Activated naive CD4-positive, alpha-beta T cell treated with Interleukin-2 at 50 U/mL for 16 hours (primary cell): ENCODE measurements at places on chromosomes 7 and 10.

DNA sequence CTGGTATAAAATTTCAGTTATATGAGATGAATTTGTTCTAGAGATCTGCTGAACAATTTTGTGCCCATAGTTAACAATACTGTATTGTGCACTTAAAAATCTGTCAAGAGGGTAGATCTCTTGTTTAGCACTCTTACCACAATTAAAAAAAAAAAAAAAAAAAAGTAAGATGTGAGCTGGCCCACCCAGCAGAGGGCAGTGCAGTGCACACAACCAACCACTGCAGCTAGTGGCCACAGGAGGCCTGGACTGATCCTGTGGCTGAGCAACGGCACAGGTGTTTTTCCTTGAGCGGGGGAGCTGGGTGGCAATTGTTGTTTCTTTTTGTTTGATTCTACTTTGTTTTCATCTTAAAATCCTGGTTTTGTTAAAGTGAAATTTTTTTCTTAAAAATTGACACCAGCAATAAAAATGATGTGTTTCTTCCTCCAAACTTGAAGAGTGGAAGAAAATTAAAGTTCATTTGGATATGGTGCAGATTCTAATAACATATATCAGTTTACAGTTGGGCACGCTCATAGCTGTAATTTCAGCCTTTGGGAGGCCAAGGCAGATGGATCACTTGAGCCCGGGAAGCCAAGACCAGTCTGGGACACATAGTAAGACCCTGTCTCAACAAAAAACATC lies 171.1 kb upstream of the TBX20 start:
- peak; percentile 57 for DNase-seq

- DNase-seq, result no peak
Measured at GRCh38 chr7:150323682-150324372, 482 bp upstream of the ACTR3C start.

DNA sequence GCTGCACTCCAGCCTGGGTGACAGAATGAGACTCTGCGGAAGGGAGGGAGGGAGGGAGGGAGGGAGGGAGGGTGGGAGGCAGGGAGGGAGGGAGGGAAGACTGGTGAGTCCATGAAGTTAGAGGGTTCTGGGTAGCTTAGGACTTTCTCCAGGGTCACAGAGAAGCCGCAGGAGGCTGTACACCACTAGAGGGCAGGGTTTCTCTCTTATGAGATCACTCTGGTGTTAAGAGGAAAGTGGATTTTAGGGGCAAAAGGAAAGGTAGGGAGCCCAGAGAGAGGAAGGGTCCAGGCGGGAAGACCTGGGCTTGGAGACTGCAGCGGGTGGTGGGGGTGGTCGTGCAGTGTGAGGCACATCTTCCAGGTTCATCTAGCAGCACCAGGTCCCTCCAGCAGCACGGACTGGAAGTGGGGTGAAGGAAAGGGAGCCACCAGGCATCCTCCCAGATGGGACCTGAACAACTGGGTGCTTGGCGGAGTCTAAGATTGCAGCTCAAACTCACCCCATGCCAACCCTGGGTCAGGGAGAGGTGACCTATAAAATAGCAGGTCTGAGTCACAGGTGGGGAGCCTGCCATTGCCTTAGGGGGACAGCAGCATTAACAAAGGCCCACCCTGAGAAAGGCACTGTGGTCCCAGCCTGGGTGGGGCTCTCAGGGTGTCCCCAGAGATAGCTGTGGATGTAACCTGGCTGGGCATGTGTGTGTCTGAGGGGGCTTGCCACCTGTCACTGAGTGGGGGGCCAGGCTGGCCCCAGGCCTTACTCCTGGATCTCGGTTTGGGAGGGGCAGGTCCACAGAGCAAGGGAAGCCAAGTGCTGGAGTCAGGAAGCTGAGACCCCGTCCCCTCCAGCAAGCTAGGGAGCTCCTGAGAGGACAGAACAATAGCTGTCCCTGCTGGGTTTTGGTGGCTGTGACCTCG lies 48.5 kb upstream of the SLC29A3 start:
- peak; percentile 7 for DNase-seq

GRCh38 chr10:103238506-103239252 lies 7.0 kb upstream of the RPEL1 start:
- DNase-seq, result no peak

- no peak for DNase-seq
Measured at GRCh38 chr7:157712666-157713235, 375.9 kb downstream of the DNAJB6 start.

DNA sequence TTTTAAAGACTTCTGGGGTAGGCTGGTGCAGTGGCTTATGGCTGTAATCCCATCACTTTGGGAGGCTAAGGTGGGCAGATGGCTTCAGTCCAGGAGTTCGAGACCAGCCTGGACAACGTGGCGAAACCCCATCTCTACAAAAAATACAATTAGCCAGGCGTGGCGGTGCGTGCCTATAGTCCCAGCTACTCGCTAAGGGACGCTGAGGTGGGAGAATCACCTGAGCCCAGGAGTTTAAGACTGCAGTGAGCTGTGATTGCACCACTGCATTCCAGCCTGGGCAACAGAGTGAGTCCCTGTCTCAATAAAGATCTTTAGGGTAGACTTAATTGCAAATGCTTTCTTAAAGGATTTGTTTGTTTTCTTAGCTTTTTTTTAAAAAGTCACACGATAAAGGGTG lies 29.3 kb downstream of the PTPN12 start:
- DNase-seq, result no peak

- DNase-seq, result no peak
Measured at GRCh38 chr7:88200789-88201188, 19.0 kb downstream of the SRI start.

GRCh38 chr10:49743464-49744075 lies 18.6 kb downstream of the OGDHL start:
- DNase-seq, result no peak

DNA sequence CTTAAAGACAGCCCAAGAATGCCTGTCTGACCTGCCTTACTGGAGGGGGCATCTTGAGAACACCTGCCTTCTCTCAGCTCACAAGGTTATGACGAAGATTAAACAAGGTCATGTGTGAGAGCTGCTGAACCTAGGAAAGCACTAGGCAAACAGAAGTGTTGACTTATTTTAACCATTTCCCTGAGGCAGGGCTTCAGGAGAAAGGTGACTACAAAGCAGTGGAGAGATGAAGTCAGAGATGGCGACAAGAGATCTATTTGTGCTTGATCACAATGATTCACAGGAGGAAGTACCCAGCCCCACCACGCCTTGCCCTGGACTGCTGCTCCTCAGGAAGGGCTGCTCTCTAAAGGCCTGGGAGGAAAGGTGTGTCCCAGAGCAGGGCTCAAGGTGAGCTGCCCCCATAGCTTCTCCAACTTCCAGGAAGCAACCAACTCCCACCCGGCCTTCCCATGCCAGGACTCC lies 27.8 kb downstream of the STN1 start:
- no peak for DNase-seq

- no peak for DNase-seq
Measured at GRCh38 chr7:130703851-130704250, 17.5 kb upstream of the TSGA13 start.

- peak; percentile 73 for DNase-seq
Measured at GRCh38 chr7:92641921-92642511, 51.8 kb upstream of the FAM133B start.

- DNase-seq, result no peak
Measured at GRCh38 chr7:97731736-97732564, at the start of gene TAC1. Gene TAC1 (plus strand): TSS chr7:97732086. CDS start chr7:97732613, 527 bp downstream.

DNA sequence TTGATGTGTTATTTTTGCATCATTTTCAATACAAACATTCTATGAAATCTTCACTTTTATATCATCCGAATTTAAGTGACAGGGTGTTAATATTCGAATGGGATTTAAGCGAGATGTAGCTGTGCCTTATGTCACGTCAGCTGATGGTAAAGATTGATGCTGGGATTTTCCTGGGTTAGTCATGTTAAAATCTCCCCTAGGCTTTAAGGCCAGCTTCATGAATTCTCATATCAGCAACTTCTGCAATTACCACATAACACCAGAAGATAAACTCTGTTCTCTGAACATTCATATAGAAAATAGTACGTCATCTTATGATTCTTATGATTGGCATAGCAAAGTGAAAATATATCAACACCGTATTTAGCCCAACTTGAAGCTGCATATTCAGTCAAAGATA lies 669.2 kb downstream of the PCDH15 start:
- no peak for DNase-seq

- no peak for DNase-seq
Measured at GRCh38 chr10:16195178-16195769, 241.5 kb upstream of the PTER start.

- no peak for DNase-seq
Measured at GRCh38 chr10:42768581-42769152, 13.9 kb upstream of the BMS1 start.

GRCh38 chr10:22259280-22259679 lies 41.5 kb upstream of the EBLN1 start:
- DNase-seq, result peak; percentile 11
